Stromal cell of bone marrow (primary cell): ENCODE measurements at places on chromosomes 6 and 20.

GRCh38 chr6:17867880-17868279, 119.6 kb downstream of the KIF13A start:
- no peak for DNase-seq

- peak; percentile 25 for DNase-seq
Observed at GRCh38 chr6:119467488-119468081, 118.0 kb upstream of the MAN1A1 start.

DNA sequence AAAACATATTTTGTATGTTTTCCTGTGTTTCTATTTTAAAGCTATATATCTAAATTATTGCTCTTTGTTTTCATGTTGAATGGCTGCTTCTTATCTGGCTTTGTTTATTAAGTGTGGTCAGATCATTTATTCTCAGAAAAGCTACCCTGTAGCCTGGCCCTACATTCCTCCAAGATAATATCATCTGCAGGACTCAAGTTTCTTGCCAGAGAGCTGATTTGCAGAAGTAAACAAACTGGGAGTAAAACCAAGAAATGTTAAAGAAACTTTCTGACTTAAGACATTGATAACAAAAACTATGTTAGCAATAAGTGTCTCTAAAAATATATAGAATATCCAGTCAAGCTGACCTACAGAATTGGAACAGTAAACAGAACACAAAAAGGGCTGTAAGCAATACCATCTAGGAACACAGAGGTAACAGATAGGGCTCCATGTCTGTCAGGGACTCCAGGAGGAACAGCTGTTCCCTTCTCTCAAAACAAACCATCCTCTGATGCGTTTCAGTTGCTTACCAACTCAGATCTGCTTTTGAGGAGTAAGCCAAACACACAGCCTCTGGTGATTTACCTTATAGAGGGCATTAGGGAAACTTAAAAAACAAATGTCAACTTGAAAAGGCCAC, 17.5 kb upstream of the CEP85L start:
- no peak for DNase-seq

- DNase-seq = no peak
Observed at GRCh38 chr6:33688006-33688405, 23.5 kb downstream of the UQCC2 start.

GRCh38 chr6:62039605-62040004, 246.4 kb downstream of the KHDRBS2 start:
- DNase-seq = no peak

DNA sequence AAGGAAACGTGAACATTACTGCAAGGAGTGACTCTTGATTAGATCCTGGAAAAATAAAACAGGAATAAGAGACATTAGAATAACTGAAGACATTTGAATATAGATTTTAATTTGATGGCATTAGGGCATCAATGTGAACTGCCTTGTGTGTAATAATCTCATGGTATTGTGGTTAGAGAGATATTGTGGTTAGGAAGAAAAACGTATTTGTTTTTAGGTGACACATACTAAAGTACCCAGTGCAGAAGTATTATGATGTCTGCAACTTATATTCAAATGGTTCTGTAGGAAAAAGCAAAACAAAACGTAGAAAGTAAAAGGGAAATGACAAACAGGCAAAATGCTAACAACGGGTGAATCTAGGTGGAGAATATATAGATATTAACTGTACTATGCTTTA, 65.9 kb upstream of the OGFRL1 start:
- DNase-seq = no peak

DNA sequence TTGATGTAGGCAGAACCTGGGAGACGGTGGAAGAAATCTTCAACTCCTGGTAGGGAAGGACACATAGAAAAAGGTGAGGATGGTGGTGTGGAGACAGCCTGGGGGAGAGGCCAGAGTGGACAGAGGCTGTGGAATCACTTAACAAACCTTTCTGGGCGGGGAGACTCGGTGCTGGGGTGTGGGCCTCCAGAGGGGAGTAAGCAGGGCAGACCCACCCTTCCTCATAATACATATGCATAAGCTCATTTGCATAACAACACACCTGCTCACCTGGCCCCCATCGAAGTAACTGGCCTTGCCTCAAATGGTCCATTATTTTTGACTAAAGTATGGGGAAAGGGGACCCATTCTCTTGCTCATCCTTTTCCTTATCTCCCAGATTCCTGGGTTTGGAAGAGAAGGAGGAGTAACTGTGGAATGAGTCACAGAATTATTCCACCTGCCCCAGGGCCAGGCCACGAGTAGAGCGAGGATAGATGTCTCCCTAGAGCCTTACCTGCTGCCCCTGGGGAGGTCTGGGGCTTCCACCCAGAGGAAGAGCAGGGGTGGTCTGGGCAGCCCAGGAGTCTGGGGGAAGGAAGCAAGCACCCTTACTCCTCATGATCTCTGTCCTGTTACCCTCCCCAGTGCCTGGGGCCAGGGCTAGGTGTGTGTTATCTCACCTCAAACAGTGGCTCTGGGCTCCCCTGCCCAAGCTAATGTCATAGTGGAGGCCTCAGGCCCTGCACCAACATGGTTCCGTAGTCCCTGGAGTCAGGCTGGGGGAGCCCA, 10.7 kb upstream of the VEGFA start:
- DNase-seq = no peak

DNA sequence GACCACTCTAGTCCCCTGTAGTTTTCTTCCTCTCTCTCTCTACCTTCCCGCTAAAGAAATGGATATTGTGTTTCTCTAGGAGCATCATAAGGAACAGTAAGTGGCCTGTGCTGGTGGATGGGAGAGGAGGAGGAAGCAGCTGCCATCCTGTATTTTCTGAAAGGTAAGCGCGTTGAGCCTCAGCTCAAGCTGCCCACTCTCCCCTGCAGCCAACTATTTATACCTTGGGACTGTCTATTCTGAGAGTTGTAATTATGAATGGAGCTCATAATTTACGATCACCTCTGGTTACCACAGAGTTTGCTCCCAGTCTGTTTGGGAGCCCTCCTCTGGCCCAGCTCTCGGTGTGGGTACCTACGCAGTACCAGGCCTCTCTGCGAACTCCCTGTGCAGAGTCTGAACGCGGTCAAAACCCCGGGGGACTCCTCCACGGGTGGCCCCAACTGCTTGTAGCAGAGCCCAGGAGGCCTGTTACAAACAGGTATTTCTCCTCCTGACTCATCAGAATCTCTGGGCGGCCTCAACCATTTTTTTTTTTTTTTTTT, 285.4 kb downstream of the SMOC2 start:
- no peak for DNase-seq

DNA sequence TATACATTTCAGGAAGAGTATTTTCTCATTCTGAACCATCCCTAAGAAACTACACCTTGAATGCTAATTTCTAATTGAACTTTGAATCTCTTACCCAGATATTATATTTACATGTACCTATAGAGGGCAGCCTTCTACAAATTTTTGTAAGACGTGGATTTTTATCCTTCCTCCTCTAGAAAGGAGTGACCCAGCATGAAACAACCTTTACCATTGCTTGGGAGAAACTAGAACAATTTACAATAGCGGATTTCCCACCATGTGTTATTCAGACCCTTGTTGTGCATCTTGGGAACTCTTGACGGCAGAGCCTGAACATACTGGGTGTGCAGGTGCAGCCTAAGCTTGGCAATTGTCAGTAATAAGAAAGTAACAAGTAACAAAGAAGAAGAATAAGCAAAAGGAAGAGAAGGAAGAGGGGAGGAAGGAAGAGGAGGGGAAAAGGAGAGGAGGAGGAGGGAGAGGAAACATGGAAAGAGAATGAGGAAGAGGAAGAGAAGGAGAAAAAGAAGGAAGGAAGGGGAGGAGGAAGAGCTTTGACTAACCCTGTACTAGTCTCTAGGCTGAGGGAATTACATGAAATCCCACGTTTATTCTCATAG, 10.8 kb upstream of the TAAR1 start:
- DNase-seq = no peak

DNA sequence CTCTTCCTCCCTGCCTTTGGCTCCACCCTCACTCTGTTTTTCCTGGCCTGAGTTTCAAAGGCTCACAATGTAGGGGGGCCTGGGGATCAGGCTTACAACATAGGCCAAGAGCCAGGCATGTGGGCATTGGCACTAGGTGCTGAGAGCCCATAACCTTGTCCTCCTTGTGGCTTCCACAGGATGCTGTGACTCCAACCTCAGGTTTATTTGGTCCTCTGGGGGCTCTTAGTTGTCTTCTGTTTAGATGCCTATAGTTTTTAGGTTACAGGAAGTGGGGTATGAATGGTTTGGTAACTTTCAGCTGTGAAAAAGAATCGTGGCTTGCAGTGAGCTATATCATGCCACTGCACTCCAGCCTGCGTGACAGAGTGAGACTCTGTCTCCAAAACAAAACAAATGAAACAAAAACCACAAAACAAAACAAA, 25.6 kb downstream of the MMP24 start:
- no peak for DNase-seq

DNA sequence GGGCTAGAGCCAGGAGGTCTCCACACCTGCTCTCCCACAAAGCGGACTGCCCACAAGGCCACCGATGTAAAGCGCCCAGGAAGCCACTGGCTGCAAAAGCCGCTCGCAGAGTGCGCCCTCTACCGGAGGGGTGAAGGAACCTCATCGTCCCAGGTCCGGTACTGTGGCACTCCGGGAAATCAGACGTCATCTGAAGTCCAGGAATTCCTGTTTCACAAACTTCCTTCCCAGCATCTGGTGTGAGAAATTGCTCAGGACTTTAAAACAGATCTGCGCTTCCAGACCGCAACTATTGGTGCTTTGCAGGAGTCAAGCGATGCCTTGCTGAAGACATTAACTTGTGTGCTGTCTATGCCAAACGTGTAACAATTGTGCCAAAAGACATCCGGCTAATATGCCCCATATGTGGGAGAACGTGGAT, 115.1 kb upstream of the ARID1B start:
- peak; percentile 6 for DNase-seq
